Panc1 (cell line): ENCODE measurements at places on chromosomes 6 and 20.
A peak's percentile ranks its signal among the peaks of the same experiment; 100 is the strongest.

- no peak for DNase-seq
Observed at GRCh38 chr20:62382306-62383198, 4.4 kb upstream of the RPS21 start.

GRCh38 chr6:40524797-40525585 lies 62.2 kb downstream of the LRFN2 start:
- no peak for DNase-seq

DNA sequence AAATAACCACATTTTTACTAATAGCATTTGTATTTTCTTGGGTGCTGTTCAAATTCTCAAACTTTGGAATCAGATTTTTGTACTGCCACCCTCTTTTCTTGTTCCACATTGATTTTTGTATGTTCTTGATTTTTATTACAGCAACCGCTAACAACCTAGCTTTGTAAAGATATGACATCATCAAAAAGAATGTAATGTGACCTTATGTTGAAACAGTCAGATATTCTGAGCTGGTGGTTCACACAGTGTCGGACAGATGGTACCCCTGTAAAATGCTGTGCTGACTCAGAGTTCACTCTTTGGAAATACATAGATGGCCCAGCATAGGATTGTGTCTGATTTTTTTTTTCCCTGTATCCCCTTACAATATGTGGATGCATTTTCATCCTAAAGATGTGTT lies 118.9 kb downstream of the QKI start:
- DNase-seq: no peak

DNA sequence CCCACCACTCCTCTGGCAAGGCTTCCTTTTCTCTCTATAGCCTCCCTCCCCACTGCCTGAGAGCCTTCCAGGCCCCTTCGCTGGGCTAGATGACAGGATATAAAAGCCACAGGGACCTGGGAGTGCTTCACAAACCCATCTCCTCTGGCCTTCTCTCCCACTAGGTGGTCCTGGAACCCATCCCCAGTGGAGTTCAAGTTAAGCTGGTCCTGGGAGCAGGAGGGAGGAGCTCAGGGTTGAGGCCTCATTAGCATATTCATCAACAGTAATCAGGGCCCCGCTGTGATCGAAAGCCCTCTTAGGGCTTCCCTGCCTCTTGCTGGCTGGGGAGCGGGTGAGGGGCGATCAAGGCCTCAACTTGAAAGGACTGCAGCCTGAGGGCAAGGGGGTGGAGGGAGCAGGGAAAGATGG lies 9.1 kb downstream of the EBF4 start:
- no peak for DNase-seq

- DNase-seq: no peak
Observed at GRCh38 chr6:57421503-57421902, 104.1 kb downstream of the PRIM2 start.

DNA sequence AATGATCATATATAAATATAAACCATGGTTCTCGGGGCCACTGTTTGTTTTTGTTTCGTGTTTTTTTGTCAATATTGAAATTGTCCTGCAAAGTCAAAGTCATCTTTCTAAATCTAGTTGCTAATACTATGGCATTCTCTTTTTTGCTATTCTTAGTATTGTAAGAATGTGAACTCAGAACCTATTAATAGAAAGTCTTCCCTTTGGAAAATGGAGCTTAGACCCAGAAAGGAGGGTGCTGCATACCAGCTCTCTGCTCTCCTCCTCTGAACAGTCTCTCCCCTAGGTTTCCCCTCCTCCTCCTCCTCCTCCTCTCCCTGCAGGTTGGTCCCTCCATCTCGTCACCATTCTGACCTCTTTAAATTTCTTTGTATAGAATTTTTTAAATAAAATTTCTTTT lies 150.4 kb upstream of the CCN2 start:
- no peak for DNase-seq

- DNase-seq: peak; percentile 82
Observed at GRCh38 chr6:45714741-45715507, 300.7 kb downstream of the CLIC5 start.

DNA sequence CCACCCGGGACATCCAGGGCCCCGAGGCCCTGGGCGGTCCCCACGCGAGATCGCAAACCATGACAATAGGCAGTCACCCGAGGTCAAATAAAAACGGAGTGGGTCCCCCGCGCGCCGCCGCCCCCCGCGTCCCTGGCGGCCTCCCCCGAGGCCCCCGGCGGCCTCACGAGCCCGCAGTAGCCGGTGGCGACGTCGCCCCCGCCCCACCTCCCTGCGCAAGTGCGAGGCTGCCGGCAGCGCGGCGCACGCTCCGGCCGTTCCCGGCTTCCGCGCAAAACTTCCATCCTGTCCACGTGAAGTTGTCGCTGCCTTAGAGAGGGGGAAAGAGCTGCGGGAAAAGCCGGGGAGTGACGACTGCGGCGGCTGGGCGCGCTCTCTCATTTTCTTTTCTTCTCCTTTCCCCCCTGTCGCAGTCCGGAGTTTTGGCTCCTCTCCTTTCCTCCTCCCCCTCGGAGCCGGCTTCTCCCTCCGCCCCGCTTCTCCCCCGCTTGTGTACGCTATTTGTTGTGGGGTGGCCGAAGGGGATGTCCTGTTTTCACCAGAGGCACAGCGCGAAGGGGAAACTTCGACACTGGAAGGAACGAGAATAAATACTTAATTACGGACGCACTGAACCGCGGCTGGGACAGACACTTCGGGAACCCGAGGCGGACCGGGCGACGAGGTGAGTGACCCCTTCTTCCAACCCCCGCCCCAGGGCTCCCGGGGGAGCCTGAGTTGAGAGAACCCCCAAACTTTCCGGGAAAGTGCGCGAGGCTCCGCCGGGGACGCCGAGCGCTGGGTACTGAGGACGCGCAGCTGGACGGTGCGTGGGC lies at the start of gene EYA4:
EYA4 (plus strand) TSS at position 272 of the 815 bp plus-strand sequence. CDS start 33,424 bp downstream, outside the sequence.
- DNase-seq: no peak

- no peak for DNase-seq
Observed at GRCh38 chr20:58691773-58692578, 624 bp upstream of the NPEPL1 start.

DNA sequence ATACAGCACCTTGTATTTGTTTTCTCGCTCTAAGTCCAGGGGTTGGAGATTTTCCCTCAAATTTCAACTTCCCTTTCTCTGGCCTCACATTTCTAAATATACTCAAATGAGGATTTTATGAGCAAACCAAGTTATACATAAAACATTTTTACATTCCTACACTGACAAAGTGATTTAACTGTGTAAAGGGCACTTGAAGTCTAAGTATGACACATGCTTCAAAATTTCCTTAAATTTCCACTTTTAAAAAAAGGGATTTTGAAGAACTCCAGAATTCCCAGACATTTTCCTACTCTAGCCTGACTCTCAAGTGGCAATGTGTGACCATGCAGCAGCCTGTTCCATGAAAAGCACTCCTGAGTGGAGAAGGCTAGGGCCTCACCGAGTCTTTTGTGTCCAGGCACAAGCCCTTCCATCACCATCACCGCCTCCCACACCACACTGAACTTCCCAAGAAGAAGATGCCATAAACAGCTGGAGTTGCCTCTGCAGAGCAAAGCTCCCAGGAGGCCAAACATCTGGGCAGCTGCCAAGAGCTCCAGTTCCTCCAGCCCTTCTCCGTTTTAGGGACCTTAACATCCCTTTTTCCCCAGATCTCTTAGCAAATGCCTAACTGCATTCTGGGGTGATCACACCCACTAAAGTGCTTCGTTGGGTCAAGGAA lies 68.9 kb downstream of the NCR2 start:
- DNase-seq: no peak

GRCh38 chr6:35202066-35202546 lies 11.7 kb upstream of the SCUBE3 start:
- no peak for DNase-seq

- no peak for DNase-seq
Observed at GRCh38 chr20:25037288-25038102, 20.4 kb downstream of the ACSS1 start.

DNA sequence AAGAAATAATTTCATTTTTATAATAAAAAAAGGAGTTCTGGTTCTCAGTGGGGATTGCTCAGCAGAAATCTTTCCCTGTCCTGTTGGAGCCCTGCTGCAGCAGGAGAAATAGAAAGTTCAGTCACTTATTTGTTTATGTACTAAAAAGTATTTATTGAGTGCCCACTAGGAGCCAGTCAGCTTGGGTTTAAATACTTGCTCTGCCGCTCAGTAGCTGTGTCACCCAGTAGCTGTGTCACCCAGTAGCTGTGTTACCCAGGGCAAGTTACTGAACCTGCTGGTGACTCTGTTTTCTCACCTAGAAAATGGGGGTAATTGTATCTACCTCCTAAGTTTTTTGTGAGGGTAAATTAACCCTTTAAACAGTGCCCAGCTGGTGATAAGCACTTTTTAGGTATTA lies 32.9 kb downstream of the FOXF2 start:
- DNase-seq: no peak

GRCh38 chr6:99019381-99019780 lies 71.6 kb upstream of the FBXL4 start:
- DNase-seq: no peak

GRCh38 chr6:142702501-142703460 lies 242.2 kb downstream of the HIVEP2 start:
- DNase-seq: no peak

DNA sequence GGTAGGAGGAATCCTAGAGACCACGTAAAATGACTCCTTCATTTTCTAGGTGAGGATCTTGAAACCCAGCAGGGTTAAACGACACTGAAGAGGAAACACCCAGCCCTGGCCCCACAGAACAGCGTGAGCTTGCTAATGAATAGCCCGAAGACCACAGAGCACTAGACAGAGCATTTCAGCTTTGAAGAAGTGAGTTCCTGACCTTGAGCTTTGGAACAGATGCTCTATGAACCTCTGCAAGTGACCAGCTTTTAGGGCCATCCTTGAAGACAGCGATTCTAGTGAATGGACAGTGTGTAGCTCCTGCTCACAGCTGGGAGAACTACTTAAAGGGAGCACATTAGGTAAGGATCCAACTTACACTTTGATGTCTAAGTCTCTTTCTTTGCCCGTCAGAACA lies 74.0 kb upstream of the FRMD1 start:
- no peak for DNase-seq

- no peak for DNase-seq
Observed at GRCh38 chr6:82066196-82066595, 181.3 kb downstream of the IBTK start.

DNA sequence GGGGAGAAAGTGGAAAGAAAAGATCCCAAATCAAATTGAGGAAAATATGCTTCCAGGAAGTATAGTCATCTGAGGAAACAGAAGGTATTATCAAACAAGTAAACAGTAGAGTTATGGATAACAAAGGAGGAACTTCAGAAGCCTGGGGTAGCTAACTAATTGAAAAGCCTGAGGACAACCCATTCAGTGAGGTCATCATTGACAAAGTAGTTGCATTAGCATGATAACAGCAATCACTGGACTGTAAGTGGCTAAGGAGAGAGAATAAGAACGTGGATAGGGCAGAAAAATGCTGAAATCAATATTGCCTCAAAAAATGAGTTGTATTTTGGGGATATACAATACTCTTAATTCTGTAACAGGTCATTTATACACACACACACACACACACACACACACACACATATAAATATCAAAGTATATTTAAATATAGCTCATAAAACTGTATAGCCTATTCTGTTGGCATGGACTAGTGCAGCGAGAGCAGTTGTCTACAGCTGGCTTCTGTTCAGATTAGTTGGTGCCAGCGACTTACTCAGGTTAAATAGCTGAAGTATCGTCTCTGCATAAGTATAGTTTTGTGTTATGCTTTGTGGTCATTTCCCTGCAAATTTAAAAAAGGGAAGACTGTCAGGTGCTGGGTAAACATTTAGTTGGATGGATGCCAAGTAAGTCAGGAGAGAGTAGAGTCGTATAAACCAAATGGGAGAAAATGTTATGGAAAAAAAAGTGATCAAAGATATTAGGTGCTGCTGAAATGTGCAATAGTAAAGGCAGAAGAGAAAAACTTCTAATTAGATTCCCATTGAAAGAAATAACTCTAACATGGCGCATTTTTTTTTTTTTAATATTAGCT lies 33.8 kb upstream of the CTAGE9 start:
- DNase-seq: no peak

- no peak for DNase-seq
Observed at GRCh38 chr20:45970646-45971424, 1.2 kb downstream of the ZNF335 start.

DNA sequence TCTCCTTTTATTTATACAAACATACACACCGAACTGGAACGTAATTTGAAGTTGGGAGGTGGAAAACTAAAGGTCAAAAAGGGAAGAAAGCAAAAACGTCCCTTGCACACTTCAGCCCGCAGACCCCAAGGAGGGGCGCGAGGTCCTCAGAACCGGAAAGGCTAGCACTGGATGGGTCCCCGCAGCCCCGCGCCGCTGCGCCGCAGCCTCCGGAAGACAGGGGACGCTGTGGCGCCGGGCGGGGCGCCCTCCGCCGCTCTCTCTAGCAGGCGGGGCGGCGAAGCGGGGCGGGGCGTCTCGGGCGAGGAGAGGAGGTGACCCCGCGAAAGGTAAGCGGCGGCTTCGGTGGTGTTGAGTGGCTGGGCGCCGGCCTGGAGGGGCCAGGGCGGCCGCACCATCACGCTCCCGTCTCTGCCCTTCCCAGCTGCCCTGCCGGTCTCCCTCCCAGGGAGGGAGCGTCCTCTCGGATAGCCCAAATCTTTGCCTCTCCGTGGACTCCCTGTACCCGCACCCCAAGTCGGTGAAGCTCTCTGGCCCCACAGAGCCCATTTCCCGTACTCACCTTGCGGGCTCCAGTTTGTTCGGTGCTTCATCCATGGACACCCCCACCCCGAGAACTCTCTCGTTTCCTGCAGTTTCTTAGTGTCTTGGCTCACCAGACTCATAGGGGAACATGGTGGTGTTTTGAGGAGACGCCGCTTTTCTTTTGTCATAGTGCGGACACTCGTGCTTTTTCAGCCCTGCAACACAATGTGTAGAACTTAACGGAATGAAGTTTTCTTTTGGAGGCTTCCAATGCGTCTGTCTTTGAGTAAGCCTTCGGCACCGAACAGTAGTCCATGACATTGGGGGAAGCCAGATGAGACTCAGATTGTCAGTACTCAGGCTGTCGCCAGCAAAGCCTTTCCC lies at the start of gene SMIM8:
SMIM8 (plus strand) TSS at position 285 of the 909 bp plus-strand sequence. CDS start 14,444 bp downstream, outside the sequence.
- peak; percentile 36 for DNase-seq

- no peak for DNase-seq
Observed at GRCh38 chr20:49336786-49337185, 58.9 kb upstream of the ZNFX1 start.

DNA sequence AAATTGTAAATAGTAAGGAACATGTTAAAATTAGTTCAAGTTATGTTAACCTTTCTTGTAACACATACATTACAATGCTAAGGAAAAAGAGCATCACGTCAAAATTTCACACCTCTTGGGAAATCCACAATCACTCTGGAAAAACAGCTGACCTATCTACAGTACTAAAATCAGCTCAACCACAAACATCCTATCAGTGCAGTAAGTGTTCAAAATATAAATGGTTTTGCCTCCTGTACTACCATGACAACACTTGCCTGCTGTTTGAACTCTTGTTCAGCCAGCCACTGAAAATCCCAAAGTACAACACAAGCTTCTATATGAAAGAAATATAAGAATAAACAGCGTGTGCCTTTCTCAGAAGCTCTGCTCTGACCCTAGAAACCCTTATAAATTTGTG lies 83.5 kb upstream of the PLN start:
- no peak for DNase-seq

- DNase-seq: no peak
Observed at GRCh38 chr6:108441141-108441540, 119.6 kb upstream of the FOXO3 start.
